Caco-2 (cell line): ENCODE measurements at places on chromosomes 5 and 9.

GRCh38 chr5:177399997-177400868, at the start of gene PFN3:
TSS of gene PFN3 (minus strand) at chr5:177400661. CDS start at chr5:177400576, 85 bp downstream.
- DNase-seq: no peak

GRCh38 chr9:18493451-18493993, 19.6 kb downstream of the ADAMTSL1 start:
- DNase-seq: no peak

DNA sequence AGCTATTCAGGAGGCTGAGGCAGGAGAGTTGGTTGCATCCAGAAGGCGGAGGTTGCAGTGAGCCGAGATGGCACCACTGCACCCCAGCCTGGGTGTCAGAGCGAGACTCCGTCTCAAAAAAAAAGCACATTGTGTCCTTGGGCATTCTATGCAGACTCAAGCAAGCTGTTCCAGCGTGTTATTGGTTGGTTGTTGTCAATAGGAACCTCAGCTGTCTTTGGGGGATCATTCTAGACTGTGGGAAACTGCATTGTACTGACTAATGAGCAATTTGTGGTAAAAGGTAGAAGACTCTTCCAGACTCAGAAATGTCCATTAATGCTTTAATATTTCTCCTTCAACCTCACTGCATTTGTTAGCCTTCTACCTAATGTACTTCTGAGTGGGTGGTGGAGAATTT, 379.5 kb upstream of the GRAMD2B start:
- DNase-seq: no peak

DNA sequence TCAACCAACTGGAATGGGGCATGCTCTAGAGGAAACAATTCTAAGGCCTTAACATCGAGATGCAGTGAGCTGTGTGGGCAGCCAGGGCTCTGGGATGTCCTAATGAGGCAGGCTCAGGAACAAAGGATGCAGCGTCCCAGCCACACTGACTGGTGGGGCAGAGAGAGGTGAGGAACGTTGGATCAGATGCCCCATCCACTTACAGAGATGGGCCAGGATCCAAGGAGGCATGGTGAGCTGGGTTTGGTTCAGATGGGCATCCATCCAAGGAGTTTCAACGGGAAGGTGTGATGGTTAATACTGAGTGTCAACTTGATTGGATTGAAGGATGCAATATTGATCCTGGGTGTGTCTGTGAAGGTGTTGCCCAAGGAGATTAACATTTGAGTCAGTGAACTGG, 15.5 kb upstream of the MARCHF6 start:
- DNase-seq: no peak

- peak; percentile 62 for DNase-seq
Measured at GRCh38 chr5:11182441-11183080, 421.5 kb upstream of the DAP start.

DNA sequence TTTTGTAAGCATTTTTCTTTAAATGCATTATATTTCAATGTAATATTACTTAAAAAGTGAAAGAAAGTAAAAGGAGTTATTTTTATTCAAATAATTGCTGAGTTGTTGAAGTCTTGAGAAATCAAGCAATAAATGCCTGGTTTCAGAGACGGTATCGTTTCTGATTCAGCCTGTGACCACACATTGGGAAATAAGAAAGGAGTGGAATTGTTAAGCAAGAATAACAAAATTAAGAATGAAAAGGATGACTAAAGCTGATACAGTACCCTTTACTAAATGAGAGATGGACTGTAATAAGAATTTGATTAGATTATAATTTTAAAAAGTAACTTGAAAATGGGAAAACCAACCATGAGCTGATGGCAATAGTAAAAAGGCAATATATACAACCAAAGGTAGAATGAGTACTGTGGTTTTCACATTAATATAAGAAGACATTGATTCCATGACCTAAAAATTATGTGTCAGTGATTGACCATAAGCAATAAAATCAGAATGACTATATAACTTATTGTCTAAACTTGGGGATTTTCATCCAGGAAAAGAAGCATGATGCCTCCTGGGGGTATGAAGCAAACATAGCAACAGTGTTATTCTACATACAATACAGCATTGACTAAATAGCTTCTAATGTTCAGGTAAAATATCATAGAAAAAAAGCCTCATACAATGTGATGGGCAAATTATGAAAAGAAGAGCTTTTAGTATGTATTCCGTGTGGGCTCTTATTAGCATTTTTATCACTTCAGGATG, 101.9 kb upstream of the PRDM9 start:
- DNase-seq: no peak

- DNase-seq: no peak
Measured at GRCh38 chr9:81113453-81114124, 575.8 kb downstream of the TLE1 start.

DNA sequence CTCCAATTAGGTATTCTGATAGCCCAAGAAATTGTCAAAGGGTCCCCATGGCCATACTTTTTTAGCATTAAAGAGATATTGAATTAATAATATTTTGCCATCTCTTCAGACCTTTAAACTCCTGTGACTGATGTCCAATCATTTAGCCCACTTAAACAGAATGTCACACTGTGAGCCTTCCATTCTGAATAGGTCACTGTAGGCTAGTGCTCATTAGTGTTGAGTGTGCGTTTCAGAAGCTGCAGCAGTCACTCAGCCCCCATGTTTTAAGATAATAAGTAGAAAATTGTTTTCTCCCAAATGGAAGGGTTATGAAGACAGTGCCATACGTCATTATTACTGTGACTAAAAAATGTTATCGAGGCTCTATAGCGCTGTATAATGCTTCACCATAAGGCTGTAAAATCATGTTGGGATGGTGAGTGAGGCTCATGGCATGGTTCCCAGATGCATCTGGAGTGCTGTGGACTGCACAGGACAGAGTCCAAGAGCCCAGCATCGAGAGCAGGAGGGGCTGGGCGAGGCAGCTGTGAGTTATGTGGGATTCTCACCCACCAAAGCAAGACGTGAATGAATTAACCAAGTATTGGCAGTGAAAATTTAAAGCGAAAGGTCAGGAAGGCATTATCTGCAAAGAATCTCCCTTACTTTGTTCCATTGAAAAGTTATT, 2112.9 kb upstream of the WWC1 start:
- no peak for DNase-seq

DNA sequence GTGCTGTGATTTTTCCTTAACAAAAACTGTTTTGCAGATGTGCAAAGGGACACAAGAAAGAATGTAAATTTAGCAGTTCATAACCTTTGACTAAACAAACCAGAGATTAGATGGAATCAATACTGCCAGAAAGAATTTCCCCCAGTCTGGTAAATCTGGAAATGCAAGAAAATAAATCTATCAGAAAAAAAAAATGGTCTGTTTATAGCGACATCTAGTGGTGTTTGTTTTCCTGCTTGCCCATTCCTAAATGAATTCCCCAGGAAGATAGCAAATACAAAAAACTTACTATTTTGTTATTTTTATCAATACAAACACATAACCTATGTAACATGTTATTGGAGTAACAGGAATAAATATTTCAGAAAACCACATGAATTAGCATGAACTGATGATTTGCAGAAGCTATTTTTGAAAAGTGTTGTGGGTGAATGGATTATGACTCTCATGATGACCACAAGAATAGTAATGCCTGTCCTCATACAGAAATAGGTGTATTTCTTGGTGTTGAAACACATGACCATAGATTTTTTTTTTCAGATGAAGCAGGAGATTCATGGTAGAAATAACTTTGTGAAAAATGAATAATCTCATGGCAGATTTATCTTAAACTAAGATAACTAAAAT, 1703.8 kb downstream of the MAT2B start:
- no peak for DNase-seq

DNA sequence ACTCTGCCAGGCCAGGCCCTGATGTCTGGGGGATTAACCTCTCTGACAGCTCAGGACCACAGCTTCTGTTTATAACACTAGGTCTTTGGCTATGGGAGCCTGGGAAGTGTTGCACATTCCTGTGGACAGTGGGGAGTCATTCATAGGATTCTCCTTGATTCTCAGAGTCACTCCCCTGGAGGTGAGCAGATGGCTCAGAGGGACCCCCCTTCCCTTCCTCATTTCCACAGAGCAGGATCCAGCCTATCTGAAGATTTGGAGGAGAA, 60.2 kb downstream of the NRG2 start:
- no peak for DNase-seq

- DNase-seq: peak; percentile 25
Measured at GRCh38 chr5:99104538-99105132, 175.8 kb upstream of the CHD1 start.

- DNase-seq: no peak
Measured at GRCh38 chr5:172141949-172142319, 46.1 kb downstream of the STK10 start.

GRCh38 chr9:100498592-100498991, 25.6 kb downstream of the TMEFF1 start:
- no peak for DNase-seq

DNA sequence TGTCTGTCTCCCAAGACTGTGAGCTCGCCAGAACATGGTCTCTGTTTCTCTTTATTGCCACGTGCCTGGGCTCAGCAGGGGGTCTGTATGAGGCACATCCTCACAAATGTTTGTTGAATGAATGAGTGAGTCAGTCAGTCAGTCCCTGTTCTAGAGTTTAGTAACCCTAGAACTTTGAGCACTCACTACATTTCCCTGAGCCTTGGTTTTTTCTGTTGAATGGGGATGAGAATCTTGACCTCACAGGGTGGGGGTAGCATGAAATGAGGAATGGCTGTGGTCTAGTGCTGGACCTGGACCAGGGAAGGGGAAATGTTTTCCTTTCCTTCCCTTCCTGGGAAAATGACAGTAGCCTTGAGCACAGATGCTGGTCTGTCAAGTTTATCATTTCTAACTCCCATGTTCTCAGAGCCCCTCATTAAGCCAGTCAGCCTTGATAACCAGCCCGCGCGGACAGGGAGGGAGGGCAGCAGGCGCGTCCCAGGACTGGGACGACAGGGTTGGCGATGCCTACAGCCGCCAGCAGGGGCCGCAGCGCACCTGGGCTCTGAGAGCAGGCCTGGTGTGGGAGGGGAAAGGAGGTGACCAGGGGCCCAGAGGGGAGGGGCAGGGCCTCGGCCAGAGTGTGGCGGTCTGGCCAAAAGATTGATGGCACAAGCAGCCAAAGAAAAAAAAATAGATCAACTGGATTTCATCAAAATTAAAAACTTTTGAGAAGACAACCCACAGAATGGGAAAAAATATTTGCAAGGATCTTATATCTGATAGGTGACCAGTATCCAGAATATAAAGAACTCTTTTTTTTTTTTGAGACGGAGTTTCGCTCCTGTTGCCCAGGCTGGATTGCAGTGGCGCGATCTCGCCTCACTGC, 24.1 kb upstream of the WNK2 start:
- peak; percentile 83 for DNase-seq

DNA sequence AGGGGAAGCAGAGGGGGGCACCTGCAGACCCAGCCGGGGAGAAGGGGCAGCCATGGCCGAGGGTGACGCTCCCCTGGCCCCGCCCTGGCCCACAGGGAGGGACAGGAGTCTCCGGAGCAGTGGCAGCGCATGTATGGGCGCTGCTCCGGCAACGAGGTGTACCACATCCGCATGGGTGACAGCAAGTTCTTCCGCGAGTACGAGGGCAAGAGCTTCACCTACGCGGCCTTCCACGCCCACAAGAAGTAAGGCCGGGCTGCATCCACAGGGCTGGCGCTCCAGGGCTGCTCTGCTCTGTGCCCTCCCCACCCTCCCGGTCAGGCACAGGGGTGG, 68.2 kb downstream of the KCNT1 start:
- DNase-seq: no peak

DNA sequence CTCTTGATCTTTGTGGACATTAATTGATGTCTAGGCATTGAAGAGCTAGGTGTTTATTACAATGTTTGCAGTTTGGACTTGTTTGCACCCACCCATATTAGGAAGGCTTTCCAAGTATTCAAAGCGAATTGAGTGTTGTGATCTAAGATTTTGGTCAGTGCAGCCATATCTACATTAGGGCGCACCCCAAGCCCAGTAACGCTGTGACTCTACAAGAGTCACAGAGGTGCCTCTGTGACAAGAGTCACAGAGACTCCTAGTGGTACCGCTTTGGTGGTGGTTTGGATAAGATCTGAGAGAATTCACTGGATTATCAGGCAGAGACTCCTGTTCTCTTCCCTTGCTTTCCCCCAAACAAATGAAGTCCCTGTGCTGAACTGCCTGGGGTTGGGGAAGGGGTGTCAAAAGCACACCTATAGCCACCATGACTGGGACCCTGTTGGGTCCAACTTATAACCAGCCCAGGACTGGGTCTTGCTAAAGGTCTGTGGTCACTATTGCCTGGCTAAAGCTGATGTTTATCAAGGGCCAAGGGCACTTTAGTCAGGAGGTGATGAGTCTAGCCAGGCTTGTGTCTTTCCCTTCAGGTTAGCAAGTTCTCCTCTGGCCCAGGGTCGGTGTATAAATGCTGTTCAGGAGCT, 114.1 kb upstream of the RIOK2 start:
- peak; percentile 67 for DNase-seq

DNA sequence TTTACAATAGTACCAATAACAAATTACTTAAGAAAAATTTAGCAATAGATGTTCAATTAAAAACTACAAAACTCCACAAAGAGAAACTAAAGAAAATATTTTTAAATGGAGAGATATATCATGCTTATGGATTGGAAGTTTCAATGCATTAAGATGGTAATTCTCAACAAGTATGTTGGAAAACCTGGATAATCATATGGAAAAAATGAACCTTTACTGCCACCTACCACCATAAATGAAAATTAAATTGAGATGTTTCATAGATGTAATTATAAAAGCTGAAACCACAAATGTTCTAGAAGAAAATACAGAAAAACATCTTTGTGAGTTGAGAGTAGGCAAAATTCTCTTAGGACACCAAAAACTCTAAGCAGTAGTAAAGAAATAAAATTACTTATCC, 121.7 kb downstream of the ANKRD18B start:
- no peak for DNase-seq

- DNase-seq: no peak
Measured at GRCh38 chr9:24413651-24414050, 132.0 kb downstream of the IZUMO3 start.

GRCh38 chr5:123916345-123917121, 404.6 kb downstream of the CSNK1G3 start:
- DNase-seq: no peak

DNA sequence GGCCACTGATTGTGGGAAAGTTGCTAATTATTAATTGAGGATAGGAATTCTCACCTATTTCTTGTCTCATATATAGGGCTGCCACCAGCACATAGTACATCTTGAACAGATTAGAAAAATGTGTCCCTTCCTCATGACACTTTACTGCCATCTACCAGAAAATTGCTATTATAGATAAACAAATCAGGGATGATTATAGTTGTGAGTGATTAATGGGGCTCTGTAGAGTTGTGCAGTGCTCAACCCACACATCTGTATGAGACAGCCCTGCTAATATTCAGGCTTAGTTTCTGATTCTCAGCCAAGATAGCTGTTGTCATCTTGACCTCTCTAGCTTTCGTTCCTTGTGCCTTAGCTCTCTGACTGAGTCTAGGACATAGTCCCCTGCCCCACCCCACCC, 373.3 kb downstream of the TLE4 start:
- DNase-seq: no peak
